ENCODE measurements at places on chromosomes 3 and 15. TPM values are rescaled to one million over a fixed set of nuclear protein-coding genes. Genes with fewer than 3 reads are reported as not detected.

GRCh38 chr3:172199850-172200369 is 160.5 kb downstream of the FNDC3B start:
- no peak for DNase-seq

DNA sequence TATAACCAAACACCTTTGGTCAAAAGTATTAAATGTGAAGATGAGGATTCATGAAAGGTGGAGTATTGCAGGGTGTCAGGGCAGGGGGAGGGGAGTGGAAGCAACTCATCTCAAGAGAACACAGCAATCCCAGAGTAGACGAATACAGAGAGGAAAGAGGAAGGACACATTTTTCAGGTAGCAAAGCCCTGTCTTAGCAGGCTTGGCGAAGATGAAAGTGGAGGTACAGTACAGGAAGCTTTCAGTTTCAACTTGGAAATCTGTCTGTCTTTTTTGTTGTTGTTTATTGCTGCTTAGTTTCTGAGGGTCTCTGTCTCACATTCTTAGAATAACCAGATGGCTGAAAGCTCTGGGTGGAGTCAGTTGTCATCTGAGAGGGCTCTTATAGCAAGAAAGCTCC is 80.8 kb upstream of the GPR149 start:
- DNase-seq = no peak

GRCh38 chr3:123084192-123084591 is 17.4 kb downstream of the PDIA5 start:
- no peak for DNase-seq

Gene APPL1
- 43.2 TPM for polyA plus RNA-seq

DNA sequence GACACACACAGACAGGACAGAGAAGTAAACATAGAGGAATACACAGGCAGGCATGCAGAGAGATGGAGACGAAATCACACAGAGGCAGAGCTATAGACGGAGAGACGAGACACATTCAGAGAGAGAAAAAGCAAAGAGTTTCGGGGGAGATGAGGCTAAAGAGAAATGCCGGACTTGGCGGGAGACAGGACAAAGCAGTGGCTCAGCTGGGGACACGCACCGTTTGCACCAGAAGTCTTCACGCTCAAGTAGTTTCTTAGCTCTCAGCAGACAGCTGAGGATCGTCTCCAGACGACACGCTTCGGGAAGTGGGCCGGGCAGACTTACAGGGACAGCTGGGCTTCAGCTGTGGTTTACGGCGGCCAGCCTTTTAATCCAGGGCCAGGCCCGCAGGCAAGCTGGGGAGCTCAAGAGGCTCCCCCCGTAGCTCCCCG is 56.2 kb upstream of the DLG1 start:
- no peak for DNase-seq

- DNase-seq = peak; percentile 55
These were observed 19.2 kb upstream of the CORO2B start for GRCh38 chr15:68559345-68560310.

- DNase-seq = no peak
These were observed 16.9 kb downstream of the STIMATE start for GRCh38 chr3:52880474-52880873.

- DNase-seq = no peak
These were observed 72.6 kb downstream of the PLSCR2 start for GRCh38 chr3:146396792-146397191.

Gene TLR9
- polyA plus RNA-seq = not detected

GRCh38 chr3:46987743-46988401 is 8.4 kb downstream of the NBEAL2 start:
- DNase-seq = peak; percentile 90

Gene ATP13A5
- polyA plus RNA-seq = not detected

Gene C3orf49
- polyA plus RNA-seq = not detected

GRCh38 chr3:8451696-8452095 is 49.9 kb upstream of the LMCD1 start:
- DNase-seq = no peak

DNA sequence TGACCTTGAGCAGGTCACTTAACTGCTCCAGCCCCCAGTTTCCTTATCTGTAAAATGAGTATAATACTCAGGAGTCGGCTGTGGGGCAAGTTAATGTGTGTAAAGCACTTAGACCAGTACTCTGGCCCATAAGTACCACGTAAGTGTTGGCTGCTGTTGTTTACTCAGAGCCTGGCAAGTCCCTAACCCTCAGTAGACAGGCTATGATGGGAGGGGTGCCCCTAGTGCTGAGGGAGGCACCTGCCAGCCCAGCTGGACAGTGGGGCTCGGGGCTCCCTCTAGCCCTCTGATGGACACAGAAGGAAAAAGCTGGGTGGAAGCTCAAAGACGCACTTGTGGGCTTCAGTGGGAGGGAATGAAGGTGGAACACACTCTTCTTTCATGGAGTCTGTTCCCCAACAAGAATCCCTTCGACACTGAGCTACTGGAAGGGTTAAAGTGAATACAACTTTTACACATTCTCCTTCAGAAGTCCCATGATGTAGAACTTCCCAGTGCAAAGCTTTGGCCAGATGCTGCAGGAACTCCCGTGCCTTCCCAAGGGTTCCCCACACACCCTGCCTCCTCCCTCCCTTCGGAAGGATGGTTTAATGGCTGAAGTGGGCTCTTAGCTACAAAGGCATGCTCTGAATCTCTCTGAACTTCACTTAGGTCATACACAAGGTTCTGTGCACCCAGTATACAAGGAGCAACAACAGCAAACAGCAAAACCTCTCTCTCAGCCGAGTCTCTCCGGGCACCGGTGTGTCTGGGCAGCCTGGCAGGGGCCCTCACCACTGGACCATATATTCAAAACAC is 25.4 kb downstream of the TMEM44 start:
- DNase-seq = no peak

Gene GASK1A
- not detected for polyA plus RNA-seq

- DNase-seq = no peak
These were observed 14.3 kb downstream of the LIMD1 start for GRCh38 chr3:45608885-45609284.

- no peak for DNase-seq
These were observed 120.2 kb upstream of the PFN2 start for GRCh38 chr3:150090877-150091276.

DNA sequence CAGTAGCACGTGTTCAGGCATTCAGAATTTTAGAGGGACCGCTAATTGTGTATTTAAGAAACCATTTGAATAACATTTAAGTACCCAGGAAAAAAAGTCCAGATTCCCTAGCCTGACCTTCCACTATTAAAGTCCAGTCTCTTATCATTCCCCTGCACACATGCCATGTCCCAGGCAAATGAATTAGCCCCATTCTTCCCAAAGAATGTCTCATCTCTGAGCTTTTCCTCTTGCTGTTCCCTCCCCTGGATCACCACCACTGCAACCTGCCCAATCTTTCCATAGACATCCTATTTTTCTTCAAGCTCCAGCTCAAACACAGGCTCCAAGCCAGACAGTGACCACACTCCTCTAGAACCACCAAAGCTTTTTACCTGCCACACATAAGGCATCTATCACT is 25.9 kb downstream of the PLD1 start:
- no peak for DNase-seq

Gene GJD2
- not detected for polyA plus RNA-seq
